ENCODE measurements at places on chromosomes 6 and 20. TPM values are rescaled to one million over a fixed set of nuclear protein-coding genes. Genes with fewer than 3 reads are reported as not detected.

- H3K36me3 ChIP-seq: no peaks in the 10 kb centered on the region
- DNase-seq: no peak
- H3K27me3 ChIP-seq: no peaks in the 10 kb centered on the region
- no peak overlapping the region for H3K4me3 ChIP-seq
Observed at GRCh38 chr6:314377-314776, 22.1 kb downstream of the DUSP22 start.

GRCh38 chr20:46703435-46703834, 6.0 kb upstream of the SLC2A10 start:
- no peak overlapping the region for H3K27ac ChIP-seq
- H3K4me1 ChIP-seq: no peaks in the 10 kb centered on the region
- no peak for DNase-seq
- no peak overlapping the region for H3K4me3 ChIP-seq
- H3K36me3 ChIP-seq: no peaks in the 10 kb centered on the region

DNA sequence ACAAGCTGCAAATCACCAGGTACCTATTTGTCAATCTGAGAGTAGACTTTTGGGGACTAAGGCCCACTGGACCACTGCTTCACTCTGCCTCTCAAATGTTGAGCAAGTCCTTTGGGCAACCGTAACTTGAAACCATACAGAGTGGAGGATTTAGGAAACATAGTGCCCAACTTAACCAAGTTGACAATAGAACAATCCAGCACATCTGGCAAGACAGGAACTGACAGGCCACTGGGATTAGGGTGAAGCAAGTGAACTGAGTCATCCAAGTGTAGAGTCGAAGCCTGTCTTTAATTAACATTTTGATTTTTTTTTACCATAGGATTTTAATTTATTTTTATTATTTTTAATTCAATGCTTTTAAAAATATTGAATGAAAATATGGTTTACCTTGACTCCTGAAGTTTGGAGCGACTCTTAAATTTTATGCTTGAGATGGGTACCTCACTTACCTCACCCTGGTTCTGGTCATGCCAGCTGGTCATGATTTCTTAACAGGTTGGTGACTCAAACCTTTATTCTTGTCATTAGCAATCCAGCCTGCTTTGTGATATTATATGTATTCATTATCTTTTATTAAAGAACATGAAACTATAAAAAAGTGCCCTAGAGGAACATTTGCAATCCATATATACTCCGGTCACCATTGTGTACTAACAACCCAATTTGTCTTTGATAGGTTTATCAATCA, 312.1 kb upstream of the DEFB112 start:
- DNase-seq: no peak
- H3K4me1 ChIP-seq: no peaks in the 10 kb centered on the region
- H3K36me3 ChIP-seq: no peaks in the 10 kb centered on the region
- H3K27me3 ChIP-seq: no peaks in the 10 kb centered on the region
- H3K27ac ChIP-seq: no peak overlapping the region

DNA sequence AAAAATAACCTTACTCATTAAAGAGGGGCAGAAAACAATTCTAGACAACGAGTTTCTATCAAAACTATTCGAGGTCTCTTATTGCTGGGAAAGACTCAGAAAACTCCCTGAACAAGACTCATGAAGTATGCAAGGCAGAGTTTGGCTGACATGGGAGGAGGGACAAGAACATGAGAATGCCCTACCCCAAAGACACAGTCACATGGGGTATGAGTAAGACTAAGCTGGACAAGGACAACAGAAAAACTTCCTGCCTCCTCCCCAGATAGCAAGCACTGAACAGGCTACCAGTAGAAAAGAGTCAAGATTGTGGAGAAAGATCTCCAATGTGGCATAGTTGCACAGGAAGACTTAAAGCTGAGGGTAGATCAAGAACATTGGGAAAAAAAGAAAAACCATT, 39.7 kb upstream of the PHIP start:
- DNase-seq: no peak
- H3K4me3 ChIP-seq: no peak overlapping the region
- no peaks in the 10 kb centered on the region for H3K4me1 ChIP-seq
- H3K27ac ChIP-seq: no peak overlapping the region
- H3K27me3 ChIP-seq: no peaks in the 10 kb centered on the region
- H3K36me3 ChIP-seq: no peaks in the 10 kb centered on the region

- no peaks in the 10 kb centered on the region for H3K27me3 ChIP-seq
- H3K4me3 ChIP-seq: no peak overlapping the region
- peaks cover 11% of the 10 kb centered on the region for H3K4me1 ChIP-seq
Observed at GRCh38 chr20:58021481-58021880, 207.0 kb downstream of the ANKRD60 start.

DNA sequence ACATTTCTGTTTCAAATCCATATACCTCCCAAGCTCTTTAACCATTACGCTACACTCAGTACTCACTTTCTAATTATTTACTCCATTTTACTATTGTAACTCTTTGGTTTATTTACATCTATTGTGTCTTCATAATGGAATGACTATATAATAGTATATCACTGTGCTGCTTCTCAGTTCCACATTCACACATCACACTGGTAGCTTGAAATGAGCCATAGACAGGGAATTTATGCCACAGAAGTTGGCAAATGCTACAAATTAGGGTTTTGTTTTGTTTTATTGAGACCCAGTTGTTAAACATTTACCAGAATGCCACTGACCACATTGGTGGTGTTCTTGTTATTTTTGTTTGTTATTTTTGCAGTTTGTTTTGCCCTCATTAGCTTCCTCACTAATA, 213.9 kb downstream of the KCNQ5 start:
- no peak overlapping the region for H3K4me3 ChIP-seq
- no peaks in the 10 kb centered on the region for H3K4me1 ChIP-seq
- no peak for DNase-seq
- H3K36me3 ChIP-seq: no peaks in the 10 kb centered on the region
- no peaks in the 10 kb centered on the region for H3K27me3 ChIP-seq

DNA sequence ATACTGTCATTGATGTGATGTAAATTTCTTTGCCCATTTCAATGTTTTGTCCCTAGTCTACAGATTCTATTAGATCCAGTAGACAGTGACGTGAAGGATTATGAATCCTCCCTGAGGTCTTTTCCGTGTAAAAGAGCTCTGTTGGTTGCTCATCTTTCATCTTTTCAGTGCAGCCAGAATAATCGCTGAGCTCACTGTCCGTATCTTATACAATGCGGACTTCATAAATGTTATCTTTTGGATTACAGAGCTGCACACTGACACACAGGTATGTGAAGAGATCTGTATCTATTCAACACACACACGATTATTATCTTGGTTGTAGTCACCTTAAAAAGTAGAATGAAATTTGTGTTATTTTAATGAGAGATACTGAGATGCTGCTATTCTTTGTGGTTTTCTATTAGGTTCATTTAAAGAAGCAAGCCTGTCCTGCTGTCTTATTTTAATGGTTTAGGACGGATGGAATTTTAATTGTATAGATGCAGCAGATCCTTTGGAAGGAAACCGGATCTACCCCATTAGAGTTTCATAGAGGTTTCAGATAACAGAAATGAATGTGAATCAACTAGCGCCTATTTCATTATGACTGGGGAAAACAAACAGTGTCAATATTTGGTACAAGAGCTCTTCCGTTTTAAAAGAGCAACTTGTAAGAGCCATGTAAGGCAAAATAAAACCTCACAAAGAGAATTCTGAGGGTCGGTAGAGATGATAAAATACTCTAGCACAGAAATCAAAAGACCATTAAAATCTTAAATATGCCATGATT, 79.4 kb downstream of the BMP6 start:
- no peak for DNase-seq
- no peaks in the 10 kb centered on the region for H3K27me3 ChIP-seq
- H3K36me3 ChIP-seq: no peaks in the 10 kb centered on the region
- H3K4me3 ChIP-seq: no peak overlapping the region
- no peaks in the 10 kb centered on the region for H3K4me1 ChIP-seq

GRCh38 chr20:47429409-47429808, 72.3 kb upstream of the NCOA3 start:
- H3K4me3 ChIP-seq: no peak overlapping the region
- H3K36me3 ChIP-seq: no peaks in the 10 kb centered on the region
- H3K27ac ChIP-seq: no peak overlapping the region
- H3K27me3 ChIP-seq: no peaks in the 10 kb centered on the region

- no peaks in the 10 kb centered on the region for H3K4me1 ChIP-seq
- H3K36me3 ChIP-seq: no peaks in the 10 kb centered on the region
- no peak overlapping the region for H3K4me3 ChIP-seq
- DNase-seq: no peak
- H3K27ac ChIP-seq: no peak overlapping the region
Observed at GRCh38 chr20:56582542-56582941, 46.6 kb upstream of the TFAP2C start.

- no peaks in the 10 kb centered on the region for H3K36me3 ChIP-seq
- no peak overlapping the region for H3K4me3 ChIP-seq
- H3K27me3 ChIP-seq: no peaks in the 10 kb centered on the region
- no peak for DNase-seq
Observed at GRCh38 chr6:168778201-168778600, 337.2 kb downstream of the SMOC2 start.

GRCh38 chr6:164014346-164015087, 600.0 kb downstream of the QKI start:
- H3K4me3 ChIP-seq: no peak overlapping the region
- H3K4me1 ChIP-seq: no peaks in the 10 kb centered on the region
- no peak overlapping the region for H3K27ac ChIP-seq

DNA sequence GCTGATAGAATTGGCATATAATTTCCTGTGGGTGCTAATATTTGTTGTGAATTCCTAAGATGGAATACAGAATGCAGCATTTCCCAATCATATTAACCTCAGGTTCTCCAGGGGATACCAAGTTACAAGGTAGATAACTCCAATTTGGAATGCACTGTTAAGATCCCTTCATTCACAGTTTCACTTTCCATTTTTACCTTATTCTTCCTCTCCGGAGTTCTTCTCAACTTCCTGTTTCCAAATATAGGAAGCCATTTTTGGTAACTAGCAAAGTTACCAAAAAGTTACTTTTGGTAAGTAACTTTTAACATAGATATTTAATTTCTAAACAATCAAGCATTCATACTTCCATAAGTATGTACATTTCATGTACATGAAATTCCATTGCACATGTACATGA, 63.5 kb upstream of the PHACTR2 start:
- H3K36me3 ChIP-seq: no peaks in the 10 kb centered on the region
- DNase-seq: no peak
- no peak overlapping the region for H3K4me3 ChIP-seq
- no peaks in the 10 kb centered on the region for H3K27me3 ChIP-seq
- H3K4me1 ChIP-seq: no peaks in the 10 kb centered on the region

DNA sequence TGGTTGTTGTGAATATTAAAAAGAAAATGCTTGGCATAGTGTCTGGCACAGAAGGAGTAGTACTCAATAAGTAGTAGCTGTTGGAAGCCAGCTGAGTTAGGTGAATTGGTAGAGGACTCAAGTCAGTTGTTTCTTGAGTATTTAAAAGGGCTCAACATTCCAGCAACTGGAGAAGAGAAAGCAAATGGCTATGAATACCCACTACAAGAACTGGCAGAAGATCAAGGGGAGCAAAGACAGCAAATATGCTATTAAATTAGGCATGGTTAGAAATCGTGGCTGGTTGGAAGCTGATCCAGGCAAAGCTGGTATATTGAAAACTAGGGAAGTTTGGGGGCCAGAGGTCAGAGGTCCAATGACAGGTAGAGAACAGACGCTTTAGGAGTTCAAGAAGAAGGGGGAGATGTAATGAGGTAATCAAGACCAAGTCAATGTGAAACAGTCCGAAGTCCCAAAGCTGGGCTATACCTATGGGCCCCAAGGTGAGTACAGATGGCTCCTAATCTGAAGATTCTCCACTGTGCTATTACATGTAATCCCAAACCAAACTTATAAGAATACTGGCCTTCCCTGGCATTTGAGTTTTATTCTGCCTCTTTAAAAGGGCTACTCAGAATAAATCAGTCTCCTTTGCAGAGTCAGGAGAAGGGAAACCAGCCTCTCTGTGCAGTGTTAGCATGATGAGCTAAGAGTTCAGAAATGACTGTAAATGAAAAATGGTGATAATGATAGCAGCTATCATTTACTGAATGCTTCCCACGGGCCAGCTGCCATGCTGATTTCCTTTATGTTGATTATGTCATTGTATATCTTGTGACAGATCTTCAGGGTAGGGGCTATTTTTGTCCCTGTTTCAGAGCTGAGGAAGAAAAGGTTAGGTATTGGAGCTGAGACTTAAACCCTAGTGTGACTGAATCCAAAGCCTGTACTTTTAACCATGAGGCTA, 122.3 kb downstream of the ANKS1A start:
- no peak for DNase-seq
- H3K36me3 ChIP-seq: no peaks in the 10 kb centered on the region

DNA sequence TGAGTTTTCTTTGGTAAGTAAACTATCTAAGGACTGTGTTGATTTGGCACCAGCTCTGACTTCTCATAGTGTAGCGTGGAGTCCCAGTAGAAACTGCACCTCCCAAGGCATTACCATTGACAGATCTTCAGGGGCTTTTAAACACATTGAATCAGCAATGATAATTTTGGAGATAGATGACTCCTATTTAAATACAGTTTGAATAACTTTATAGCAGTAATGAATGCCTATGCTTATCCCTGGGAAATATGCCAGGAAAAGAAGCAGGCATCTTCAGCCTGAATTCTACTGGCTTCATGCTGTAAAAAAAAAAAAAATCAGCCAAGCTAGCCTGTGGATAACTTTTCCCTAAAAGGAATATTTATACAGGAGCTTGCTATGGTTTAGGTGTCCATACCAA, 895.9 kb downstream of the EYS start:
- no peak overlapping the region for H3K27ac ChIP-seq
- DNase-seq: no peak

- no peaks in the 10 kb centered on the region for H3K4me1 ChIP-seq
- H3K4me3 ChIP-seq: no peak overlapping the region
- DNase-seq: no peak
- H3K27me3 ChIP-seq: no peaks in the 10 kb centered on the region
- H3K36me3 ChIP-seq: no peaks in the 10 kb centered on the region
Observed at GRCh38 chr6:108727966-108728730, 120.1 kb upstream of the ARMC2 start.

- H3K27me3 ChIP-seq: no peaks in the 10 kb centered on the region
- no peaks in the 10 kb centered on the region for H3K4me1 ChIP-seq
- H3K36me3 ChIP-seq: no peaks in the 10 kb centered on the region
Observed at GRCh38 chr6:78251931-78252330, 599.1 kb downstream of the MEI4 start.

Gene C6orf163
- 3.0 TPM for total RNA-seq

Gene APOM
- 2.2 TPM for total RNA-seq

Gene BTN2A1
- 22.5 TPM for total RNA-seq

Gene HUS1B
- total RNA-seq: not detected

Gene CDC40
- 16.5 TPM for total RNA-seq

Gene PGBD1
- 3.0 TPM for total RNA-seq

Gene DAAM2
- 15.7 TPM for total RNA-seq

Gene TINAG
- total RNA-seq: 46.2 TPM

Gene ADTRP
- 199 TPM for total RNA-seq

Gene RNF39
- total RNA-seq: not detected

Gene JPH2
- total RNA-seq: 24.3 TPM
